ENCODE measurements at places on chromosomes 12 and 14. TPM values are rescaled to one million over a fixed set of nuclear protein-coding genes. Genes with fewer than 3 reads are reported as not detected.

- DNase-seq, result no peak
Observed at GRCh38 chr14:74290415-74290814, 12.3 kb downstream of the ABCD4 start.

DNA sequence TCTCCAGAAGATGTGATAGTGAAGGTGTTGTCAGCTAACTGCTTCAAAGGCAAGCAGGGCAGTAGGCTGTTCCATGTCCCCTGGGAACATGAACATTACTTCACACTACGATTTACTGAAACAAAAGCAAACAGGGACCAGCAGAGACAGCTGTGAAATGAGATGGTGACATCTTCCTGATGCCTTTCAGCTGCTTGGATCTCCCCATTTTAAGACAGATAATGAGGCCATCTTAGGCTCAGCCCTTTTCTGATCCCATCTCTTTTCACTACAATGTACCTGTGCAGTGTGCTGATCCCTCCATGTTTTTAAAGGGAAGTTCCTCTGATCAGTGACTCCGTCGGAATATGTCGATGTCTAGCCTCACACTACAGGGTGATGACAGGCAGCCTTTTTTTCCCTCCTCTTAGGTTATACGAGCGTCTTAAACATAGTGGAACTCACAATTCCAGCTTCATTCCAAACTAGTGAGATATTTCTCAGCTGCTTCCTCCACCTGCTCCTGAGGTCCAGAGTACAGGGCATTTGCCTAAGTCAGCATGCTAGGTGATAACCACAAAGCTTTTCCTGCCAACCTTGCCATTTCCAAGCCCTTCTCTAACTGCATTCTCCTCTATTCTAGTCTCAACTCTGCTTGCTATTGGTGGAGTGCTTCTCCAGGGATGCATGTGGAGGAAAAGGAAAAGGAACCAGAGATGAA, 87.6 kb upstream of the EGLN3 start:
- DNase-seq, result no peak

DNA sequence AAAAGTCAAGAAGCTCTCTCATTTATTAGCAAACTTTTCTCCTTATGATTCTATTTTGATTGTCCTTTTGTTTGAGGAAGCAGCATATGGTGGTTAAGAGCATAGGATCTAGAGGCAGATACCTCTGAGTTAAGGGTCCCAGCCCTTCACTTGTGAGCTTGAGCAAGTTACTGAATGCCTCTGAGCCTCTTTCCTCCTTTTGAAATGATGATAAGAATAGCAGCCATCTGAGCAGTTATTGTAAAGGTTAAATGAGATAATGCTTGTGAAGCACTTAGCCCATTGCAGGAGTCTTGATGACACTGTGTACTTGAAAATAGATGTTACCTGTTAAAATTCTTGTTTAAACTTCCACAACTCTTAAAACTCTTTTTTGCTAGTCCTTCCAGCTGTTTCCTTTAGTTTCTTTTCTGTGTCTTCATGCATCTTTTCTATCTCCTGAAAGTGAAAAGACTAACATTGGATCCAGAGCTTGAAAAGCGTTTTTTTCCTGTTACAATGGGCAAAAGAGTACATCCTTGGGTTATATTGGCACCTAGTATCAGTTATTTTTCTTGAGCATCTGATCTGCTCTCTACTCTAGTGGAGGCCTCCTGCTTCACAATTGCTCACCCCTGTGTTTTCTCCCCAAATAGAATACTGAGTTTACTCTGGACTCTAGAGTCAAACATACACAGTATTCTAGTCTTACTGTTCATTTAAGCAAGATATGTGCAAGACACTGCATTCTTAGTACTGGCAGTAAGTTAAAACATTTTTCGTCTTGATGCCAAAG, 3.1 kb downstream of the HIF1A start:
- no peak for DNase-seq

DNA sequence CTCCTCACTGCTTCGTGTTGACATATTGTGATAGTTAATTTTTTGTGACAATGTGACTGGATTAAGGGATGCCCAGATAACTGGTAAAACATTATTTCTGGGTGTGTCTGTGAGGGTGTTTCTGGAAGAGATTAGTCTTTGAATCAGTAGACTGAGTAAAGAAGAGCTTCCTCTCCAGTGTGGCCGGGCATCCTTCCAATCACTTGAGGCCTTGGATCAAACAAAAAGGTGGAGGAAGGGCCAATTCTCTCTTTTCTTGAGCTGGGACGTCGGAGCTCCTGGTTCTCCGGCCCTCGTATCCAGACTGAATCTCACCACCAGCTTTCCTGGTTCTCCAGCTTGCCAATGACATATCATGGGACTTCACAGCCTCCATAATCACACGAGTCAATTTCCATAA, 240.4 kb downstream of the CHST11 start:
- no peak for DNase-seq

DNA sequence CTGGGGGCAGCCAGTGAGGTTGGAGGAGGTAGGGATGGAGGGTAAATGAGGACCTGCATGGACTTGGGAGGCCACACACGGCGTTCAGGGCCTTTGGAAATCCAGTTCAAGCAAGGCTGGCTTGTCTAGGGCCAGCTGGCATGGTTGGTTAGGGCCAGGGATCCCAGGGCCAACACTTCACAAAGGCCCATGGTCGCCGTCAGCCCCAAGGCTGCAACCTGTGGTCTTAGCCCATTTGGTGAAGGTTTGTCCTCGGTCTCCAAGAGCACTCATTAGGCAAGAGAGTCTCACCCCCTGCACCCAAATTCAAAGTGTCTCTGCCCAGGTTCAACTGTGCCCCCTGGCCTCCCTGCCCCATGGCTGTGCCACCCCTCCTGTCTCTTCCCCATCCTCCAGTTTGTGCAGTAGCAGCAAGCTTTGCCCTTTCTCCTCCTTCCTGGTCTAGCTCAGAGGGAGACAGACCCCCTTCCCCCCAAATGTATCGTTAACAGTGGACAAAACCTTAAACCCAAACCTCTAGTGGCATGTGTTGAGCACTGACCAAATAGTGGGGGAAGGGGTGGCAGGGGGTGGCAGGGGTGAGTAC, 94.1 kb downstream of the NINJ2 start:
- DNase-seq, result no peak

DNA sequence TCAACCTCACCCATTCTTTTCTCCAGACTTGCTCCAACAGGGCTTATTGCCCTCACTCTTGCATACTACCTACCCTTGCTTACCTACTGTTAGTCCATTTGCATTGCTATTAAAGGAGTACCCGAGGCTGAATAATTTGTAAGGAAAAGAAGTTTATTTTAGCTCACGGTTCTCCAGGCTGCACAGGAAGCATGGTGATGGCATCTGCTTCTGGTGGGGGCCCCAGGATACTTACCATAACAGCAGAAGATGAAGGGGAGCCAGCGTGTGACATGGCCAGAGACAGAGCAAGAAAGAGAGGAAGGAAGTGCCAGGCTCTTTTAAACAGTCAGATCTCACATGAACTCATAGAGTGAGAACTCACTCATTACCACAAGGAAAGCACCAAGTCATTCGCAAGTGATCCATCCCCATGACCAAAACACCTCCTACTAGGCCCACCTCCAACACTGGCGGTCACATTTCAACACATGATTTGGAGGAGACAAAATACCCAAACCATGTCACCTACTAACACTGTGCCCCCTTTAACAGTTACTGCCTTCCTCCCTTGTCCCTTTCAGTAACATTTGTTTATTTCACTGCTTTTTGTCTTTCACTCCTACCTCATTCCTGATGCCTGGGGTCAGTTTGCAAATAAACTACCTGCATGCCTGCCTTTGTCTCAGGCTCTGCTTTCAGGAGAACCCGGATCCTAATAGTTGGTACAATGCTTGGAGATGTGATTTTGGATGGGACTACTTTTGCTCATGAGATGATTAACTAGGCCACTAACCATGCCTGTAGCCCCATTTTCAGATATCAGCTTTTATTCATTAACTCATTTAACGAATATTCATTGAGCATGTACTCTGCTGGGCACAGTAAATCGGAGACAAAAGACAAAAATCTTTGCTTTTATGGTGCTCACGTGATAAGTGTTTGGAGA, 41.6 kb upstream of the CSRP2 start:
- DNase-seq, result no peak

ESYT1 gene
- 70.2 TPM for polyA plus RNA-seq

TOMM20L gene
- polyA plus RNA-seq, result not detected

AVPR1A gene
- polyA plus RNA-seq, result 4.3 TPM

LHX5 gene
- polyA plus RNA-seq, result not detected

ARPC3 gene
- polyA plus RNA-seq, result 172 TPM

Measured in muscle of back (tissue), 13 donors.